ENCODE measurements at places on chromosomes 16 and 17. TPM values are rescaled to one million over a fixed set of nuclear protein-coding genes. Genes with fewer than 3 reads are reported as not detected.

TENT4B gene
- 10.0 TPM for total RNA-seq

NAE1 gene
- total RNA-seq = 51.0 TPM

ZNF267 gene
- total RNA-seq = 17.9 TPM

UNC45B gene
- not detected for total RNA-seq

SLC35G6 gene
- not detected for total RNA-seq

TNP2 gene
- total RNA-seq = not detected

GALNS gene
- total RNA-seq = 41.9 TPM

Data from thyroid gland (tissue), 4 donors.